ENCODE measurements at places on chromosomes 1 and 21.

DNA sequence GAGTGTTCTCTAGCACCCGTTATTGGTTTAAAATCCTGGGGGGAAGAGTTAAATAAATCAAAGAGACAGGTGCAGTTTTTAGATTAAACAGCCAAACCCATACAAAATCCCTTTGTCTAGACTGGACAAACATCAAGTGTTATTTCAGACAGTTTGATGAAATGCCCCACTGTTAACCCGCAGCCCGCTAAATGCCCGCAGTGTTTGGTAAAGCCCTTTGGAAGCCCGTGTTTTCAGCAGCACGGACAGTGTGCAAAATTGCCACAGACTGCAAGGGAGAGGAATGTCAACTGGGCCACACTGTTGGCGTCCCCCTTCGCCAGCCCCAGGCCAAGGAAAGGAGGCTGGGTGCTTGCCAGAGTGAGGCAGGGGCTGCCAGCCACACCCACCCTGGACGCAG is 26.6 kb downstream of the AJAP1 start:
- DNase-seq, result no peak

GRCh38 chr1:180536821-180537372 is 21.9 kb upstream of the OVAAL start:
- DNase-seq, result no peak

- no peak for DNase-seq
These were observed 11.7 kb upstream of the HES5 start for GRCh38 chr1:2541619-2542245.

DNA sequence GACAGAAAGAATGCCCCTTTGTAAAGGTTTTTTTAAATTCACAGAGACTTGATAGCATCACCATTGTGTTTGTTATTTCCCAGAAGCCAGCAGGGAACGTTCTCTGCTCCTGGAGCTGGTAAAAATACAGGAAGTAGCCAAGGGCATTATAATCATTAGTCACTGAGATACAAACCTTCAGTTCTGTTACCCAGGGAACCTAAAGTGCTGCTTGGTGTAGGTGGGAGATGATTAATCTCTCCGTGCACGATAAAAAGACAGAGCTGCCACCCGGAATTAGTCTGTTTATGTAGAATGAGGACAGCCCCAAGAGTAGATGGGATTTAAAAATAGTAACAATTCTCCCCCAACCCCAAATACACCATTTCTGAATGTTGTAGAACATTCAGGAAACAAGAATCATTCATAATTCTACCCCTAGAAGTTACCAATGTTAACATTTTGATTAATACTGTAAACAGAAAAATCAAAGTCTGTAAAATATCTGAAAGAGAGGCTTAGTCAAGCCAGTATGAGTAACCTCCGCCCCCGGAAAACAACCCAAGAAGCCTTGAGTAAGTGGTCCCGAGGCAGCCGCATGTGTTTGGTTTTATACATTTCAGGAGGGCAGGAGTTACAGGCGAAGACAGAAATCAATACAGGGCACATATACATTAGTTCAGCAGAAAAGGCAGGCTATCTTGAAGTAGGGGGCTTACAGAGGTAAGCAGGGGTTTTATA is 45.3 kb upstream of the CTBS start:
- no peak for DNase-seq

- no peak for DNase-seq
These were observed 138.8 kb upstream of the RUNX3 start for GRCh38 chr1:25068829-25069228.

GRCh38 chr1:205528887-205529825 is 24.7 kb downstream of the CDK18 start:
- peak; percentile 12 for DNase-seq

DNA sequence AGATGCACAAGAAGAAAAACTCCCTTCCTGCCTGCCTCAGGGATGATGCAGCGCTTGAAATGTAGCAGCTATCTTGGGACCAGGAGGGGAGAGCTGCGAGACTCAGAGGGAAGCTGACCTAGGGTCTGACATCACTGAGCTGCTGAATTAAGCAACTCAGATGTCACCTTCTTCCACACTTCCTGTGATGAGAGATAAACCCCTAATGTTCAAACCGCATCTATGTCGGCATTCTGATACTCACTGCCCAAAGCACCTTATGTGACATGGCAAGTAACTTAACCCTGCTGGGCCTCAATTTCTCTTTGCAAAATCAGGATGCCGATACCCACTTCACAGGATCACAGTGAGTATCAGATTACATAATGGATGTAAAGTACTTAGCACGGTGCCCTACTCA is 9.1 kb upstream of the AK2 start:
- no peak for DNase-seq

GRCh38 chr1:230648114-230648513 is 5.8 kb downstream of the COG2 start:
- no peak for DNase-seq

DNA sequence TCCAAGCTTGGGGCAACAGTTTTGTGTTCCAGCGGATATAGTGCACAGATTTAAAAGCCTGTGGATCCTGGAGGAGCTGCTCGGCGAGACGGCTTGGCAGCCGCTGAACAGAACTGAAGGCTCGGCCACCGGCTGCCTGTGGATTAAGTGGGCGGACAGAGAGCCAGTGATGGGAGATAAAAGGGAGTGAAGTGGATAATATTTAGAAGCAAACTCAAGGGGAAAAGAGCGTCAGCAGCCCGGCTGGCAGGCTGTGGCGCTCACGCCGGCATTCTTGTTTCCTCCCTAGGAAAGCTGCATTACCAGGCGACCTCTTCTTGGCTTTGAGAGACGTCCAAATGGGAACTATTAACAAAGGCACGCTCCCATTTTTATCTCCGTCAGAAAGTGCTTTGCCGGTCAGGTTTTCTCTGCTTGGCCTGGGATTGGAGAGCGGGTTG is 10.4 kb downstream of the TRABD2B start:
- DNase-seq, result no peak

GRCh38 chr1:201730611-201731010 is 98.3 kb upstream of the IPO9 start:
- DNase-seq, result no peak

GRCh38 chr1:232622981-232623380 is 7.0 kb downstream of the SIPA1L2 start:
- DNase-seq, result peak; percentile 67

GRCh38 chr1:183019860-183020259 is 3.4 kb upstream of the LAMC1 start:
- no peak for DNase-seq

- no peak for DNase-seq
These were observed 92.3 kb downstream of the DMRTB1 start for GRCh38 chr1:53551428-53551995.

- DNase-seq, result no peak
These were observed 3.9 kb downstream of the COL18A1 start for GRCh38 chr21:45408801-45409261.

DNA sequence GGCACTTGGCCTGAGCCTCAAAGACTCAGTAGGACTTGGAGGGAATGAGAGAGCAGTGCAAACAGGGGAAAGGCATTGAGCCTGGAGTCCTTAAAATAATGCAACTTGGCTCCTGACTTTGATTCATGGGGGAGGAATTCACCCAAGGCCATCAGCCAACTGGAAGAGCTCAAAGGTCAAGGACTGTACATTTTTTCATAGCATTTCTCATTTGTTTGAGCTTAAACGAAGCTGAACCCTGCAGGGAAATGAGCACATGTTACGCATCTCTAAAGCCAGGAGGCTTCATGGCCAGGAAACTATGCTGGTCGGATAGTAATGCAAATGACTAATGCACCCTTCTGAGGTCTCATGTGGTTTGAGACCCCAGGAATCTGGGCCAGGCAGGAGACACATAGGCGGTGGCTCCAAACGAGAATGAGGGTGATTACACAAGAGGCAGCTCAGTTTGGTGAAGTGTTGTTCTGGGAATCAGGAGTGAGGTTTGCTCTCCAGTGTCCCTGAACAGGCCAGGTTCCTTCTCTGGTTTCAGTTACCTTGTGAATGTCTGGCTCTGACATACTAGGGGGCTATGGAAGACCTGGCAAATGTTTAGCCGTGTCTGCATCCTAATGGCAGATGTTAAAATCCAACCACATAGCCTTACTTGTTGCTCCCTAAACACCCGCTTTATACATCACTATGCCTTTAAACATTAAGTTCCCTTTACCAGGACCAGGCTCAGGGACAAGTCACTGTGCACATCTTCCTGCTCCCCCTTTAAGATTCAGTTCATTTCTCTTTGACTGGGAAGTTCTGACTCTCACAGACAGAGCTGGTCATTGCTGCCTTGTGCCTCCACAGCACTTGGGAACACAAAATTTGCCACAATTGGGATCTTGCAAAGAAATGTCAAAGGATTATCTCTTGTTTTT is 503.9 kb upstream of the USP24 start:
- DNase-seq, result peak; percentile 30

GRCh38 chr1:44390277-44390676 is 14.8 kb upstream of the RNF220 start:
- no peak for DNase-seq
